T-helper 17 cell (primary cell): ENCODE measurements at places on chromosomes 2 and 18.

- no peaks in the 10 kb centered on the region for H3K27me3 ChIP-seq
- no peak overlapping the region for H3K27ac ChIP-seq
- peaks cover 6% of the 10 kb centered on the region for H3K36me3 ChIP-seq
These were observed 2.5 kb downstream of the SNX17 start for GRCh38 chr2:27372937-27373336.

DNA sequence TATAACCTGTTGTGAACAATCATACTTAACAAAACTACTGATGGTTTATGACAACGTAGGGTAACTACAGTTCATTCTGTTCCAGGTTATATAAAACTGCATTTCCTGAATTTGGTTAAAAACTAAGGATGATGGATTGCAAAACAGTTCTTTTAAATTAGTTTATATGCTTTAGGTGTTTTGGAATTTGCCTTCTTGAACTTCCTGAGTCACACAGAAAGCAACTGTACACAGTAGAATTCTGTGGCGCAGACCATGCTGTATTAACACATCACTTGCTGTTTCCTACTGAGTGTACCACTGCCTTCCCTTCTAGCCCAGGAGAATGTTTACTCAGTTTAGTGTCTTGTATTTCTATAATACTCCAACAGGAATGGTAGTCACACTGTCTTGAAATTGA is 19.4 kb downstream of the ITGB1BP1 start:
- H3K4me1 ChIP-seq: peaks cover 7% of the 10 kb centered on the region
- H3K27ac ChIP-seq: no peak overlapping the region
- H3K4me3 ChIP-seq: no peak overlapping the region
- no peaks in the 10 kb centered on the region for H3K36me3 ChIP-seq
- no peaks in the 10 kb centered on the region for H3K27me3 ChIP-seq
- DNase-seq: no peak

DNA sequence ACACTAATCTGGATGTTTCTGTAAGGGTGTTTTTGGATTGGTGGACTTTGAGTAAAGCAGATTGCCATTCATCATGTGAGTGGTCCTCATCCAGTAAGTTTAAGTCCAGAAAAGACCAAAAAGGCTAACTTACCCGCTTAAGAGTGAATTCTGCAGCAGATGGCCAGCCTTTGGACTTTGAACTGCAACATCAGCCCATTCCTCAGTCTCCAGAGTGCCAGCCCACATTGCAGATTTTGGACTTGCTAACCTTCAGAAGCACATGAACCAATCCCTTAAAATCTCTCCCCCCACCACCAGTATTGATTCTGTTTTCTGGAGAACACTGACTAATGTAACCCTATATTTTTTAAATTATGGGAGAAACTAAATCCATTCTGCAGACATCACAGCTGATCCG is 30.0 kb upstream of the SPATS2L start:
- no peaks in the 10 kb centered on the region for H3K36me3 ChIP-seq
- H3K4me1 ChIP-seq: no peaks in the 10 kb centered on the region
- no peak overlapping the region for H3K4me3 ChIP-seq
- H3K27ac ChIP-seq: no peak overlapping the region
- no peak for DNase-seq
- H3K27me3 ChIP-seq: peaks cover 9% of the 10 kb centered on the region

DNA sequence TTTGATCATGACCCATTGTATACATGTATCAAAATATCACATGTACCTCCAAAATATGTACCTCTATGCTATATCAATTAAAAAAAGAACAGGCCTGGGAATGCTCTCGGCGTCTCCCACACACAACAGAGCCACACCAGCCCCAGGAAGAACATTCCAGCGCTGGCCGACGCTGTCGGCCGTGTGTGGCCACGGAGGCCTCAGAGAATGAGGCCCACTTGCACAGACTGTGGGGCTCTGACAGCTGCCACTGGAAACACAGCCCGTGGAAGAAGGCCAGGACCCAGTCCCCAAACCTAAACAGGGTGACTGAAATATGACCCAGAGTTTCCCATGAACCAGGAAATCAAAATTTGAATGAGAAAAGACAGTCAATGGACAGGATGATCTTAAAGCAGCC is 69.7 kb downstream of the EIPR1 start:
- H3K36me3 ChIP-seq: no peaks in the 10 kb centered on the region
- H3K27ac ChIP-seq: peak overlapping the region; percentile 60
- H3K27me3 ChIP-seq: no peaks in the 10 kb centered on the region
- no peak overlapping the region for H3K4me3 ChIP-seq

GRCh38 chr2:8628179-8628865 is 53.5 kb upstream of the ID2 start:
- DNase-seq: no peak
- peaks cover under 1% of the 10 kb centered on the region for H3K27me3 ChIP-seq
- no peak overlapping the region for H3K4me3 ChIP-seq
- peaks cover 7% of the 10 kb centered on the region for H3K4me1 ChIP-seq

DNA sequence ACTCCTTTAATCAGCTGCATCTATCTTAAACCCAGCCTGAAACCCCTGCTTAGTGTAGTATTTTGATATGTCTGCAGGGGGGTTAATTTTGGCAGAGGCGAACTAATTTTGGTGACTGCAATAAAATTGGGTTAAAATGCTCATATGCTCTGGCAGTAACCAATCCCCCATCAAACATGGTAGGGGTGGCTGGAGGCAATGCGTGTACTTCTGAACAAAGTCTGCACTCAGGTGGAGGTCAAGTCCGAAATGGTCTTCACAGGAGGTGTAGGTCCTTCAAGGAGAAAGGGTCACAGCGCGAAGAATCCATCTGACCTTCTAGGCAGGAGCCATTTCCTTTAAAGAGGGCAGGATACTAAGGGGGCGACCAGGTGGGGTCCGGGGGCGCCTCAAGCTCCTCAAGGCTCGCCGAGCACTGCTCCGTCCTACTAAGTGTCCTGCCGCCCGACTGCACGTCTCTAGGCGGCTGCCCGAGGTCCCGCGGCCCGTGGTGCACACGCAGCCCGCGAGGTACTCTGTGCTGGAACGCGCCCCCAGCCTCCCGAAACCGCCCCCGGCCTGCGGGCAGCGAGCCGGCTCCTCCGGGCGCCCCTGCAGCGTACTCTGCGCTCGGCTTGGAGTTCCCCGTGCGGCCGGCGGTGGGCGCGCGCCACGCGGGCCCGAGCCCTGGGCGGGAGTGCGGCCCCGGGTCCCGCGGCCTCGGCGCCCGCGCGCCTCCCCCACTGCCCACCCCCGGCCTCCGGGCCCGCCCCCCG is 1.7 kb upstream of the LDLRAD4 start:
- H3K4me1 ChIP-seq: peaks cover 29% of the 10 kb centered on the region
- H3K27me3 ChIP-seq: peaks cover 30% of the 10 kb centered on the region
- peak; percentile 45 for DNase-seq
- H3K36me3 ChIP-seq: no peaks in the 10 kb centered on the region
- H3K27ac ChIP-seq: peak overlapping the region; percentile 66
